Left cardiac atrium (tissue), 4 donors: ENCODE measurements at places on chromosomes 12 and 14. TPM values are rescaled to one million over a fixed set of nuclear protein-coding genes. Genes with fewer than 3 reads are reported as not detected.
A peak's percentile ranks its signal among the peaks of the same experiment; 100 is the strongest.

The RNASE7 gene
- total RNA-seq: not detected

The ADCK1 gene
- 6.4 TPM for total RNA-seq

The SLC10A1 gene
- total RNA-seq: not detected

The PLEKHD1 gene
- total RNA-seq: 0.15 TPM

The RNASE3 gene
- not detected for total RNA-seq

The DCAF5 gene
- 49.4 TPM for total RNA-seq

The TGM1 gene
- 6.4 TPM for total RNA-seq

The RHOJ gene
- 19.5 TPM for total RNA-seq

The HSPB8 gene
- 316 TPM for total RNA-seq

- no peak for DNase-seq
Measured at GRCh38 chr12:93895089-93895445, 217.9 kb downstream of the CRADD start.

DNA sequence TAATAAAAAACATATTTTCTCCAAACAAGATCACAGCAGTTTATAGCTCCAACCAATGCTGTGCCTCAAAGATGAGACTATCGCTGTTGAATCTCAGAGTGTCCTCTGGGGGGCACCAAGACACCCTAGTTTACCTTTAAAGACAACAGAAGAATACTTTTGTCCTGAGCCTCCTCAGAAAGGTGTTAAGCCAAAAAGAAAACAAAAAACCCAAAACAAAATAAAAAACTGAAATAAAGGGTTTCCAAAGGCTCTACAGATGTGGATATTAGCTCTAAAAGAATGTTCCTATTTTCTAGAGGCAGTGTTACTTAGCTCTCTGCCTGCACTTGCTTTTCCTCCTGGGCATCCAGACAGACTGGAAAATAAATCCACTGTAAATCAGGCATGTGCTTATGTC lies 86.9 kb upstream of the TTC7B start:
- DNase-seq: peak; percentile 43

DNA sequence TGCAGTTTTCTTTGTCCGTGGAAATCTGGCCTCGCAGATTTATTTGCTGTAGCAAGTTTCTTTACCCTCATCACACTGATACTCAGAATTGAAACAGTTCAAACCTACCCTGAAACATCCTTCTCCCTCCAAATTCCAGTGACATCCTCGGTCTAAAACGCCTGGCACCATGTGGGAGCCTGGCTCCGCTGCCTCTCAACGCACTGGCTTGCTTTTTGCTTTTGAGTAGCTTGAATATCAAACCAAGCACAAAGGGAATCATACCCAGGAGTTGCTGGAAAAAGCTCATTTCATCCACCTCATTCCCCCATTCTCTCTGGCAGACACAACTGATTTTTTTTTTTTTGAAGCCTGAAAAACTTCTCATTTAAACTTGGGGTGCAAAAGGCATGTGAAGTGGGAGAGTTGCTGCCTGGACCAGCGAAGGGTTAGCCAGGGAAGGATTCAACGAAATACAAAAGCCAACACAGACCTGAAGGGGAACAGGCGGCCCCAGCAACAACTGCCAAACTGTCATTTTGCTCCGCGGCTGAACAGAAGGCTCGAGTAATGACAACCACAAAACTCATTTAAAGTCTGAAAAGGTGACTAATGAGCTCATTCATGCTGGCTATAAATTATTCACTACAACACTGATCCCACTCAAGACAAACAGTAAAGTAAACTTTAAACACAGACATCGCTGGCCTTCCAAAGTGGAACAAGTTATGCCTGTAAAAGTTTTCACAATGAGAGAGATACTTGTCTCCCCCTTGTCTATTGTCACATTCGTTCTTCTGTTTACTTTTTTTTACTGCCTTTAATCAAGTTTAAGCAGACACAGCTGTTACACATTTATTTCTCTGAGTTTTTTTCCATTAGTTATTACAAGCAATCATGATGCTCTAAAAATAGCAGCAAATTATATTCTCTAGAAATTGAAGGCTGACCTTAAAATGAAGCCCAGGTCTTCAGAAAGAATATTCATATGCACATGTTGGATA lies 12.5 kb upstream of the FOXN3 start:
- DNase-seq: no peak

- no peak for DNase-seq
Measured at GRCh38 chr12:5309654-5310053, 122.3 kb upstream of the NTF3 start.

GRCh38 chr12:130347588-130347987 lies 9.9 kb downstream of the PIWIL1 start:
- DNase-seq: no peak

GRCh38 chr12:72828662-72829324 lies 556.6 kb downstream of the TRHDE start:
- DNase-seq: no peak

DNA sequence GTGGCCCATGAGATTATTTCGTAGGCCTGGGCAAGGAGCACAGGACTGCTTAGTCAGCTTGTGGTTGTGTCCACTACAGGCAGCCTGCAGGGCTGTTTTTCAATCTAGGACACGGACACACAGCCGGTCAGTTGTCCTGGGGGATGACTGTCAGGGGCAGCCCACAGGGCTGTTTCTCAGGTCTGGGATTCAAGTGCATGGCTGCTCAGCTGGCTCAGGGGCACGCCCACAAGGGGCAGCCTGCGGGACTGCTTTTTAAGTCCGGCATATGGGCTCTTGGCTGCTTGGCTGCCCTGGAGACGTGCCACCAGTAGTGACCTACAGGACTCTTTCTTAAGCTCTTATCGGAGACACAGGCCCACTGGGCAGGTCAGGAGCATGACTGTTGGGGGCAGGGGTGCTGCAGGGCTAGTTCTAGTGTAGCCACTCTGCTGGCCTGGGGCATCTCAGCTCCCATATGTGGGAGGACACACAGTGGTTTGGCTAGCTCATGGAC lies 26.6 kb upstream of the GTF2A1 start:
- DNase-seq: no peak

DNA sequence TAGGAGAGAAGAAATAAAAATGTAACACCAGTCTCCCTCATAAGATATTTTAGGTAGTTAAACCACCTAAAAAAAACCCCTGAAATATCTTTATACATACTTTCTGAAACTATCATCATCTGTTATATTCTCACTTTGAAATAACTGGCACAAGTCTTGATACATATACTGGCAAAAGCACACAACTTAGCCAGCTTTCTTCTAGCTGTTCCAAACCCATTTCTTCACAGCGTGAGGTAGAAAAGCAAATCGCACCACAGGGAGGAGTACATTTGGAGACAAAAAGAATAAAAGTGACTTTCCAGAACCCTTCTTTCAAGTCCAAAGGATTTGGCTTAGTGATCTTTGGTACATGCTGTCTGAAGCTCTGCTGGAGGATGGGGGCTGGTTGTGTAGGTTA lies 78.5 kb downstream of the RERG start:
- DNase-seq: no peak

GRCh38 chr14:96122496-96122895 lies 82.1 kb upstream of the BDKRB2 start:
- no peak for DNase-seq

DNA sequence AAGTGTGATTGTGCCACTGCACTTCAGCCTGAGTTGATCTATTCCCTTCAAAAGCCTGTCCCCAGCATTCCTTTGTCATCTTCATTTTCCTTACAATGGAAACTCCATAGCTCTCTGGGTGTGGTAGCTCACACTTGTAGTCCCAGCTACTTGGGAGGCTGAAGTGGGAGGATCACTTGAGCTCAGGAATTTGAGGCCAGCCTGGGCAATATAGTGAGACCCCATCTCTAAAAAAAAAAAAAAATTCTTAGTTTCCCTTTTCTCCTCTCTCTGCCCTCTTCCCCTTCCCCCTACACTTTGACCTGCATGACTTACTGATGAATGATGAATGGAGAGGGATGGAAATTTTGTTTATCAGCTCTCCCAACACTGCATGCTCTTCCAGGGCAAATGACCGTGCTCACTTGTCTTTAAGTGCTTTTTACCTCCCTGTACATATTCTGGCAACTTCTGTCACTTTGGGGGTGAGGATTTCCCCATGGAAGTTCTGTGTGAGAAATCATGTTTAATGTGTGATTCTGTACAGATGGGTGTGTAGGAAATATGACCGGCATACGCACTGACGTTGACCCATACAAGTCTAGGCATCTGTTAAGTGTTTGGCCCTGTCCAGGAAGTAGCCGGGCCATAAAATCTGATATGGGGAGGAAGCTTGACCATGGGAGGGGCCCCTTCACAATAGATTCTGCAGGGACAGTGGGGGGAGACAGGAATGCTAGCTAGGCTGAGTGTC lies 65.4 kb downstream of the ZFP36L1 start:
- no peak for DNase-seq

- DNase-seq: no peak
Measured at GRCh38 chr12:53601296-53601847, 24.8 kb downstream of the ATF7 start.

DNA sequence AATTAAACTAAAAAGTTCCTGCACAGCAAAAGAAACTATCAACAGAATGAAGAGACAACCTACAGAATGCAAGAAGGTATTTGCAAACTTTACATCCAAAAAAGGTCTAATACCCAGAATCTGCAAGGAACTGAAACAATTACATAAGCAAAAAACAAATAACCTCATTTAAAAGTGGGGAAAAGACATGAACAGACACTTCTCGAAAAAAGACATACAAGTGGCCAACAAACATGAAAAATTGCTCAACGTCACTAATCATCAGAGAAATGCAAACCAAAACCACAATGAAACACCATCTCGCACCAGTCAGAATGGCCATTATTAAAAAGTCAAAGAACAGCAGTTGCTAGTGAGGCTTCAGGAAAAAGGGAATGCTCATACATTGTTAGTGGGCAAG lies 15.2 kb downstream of the PDE6H start:
- DNase-seq: no peak
